ENCODE measurements at places on chromosomes 11 and 22.

- no peak for DNase-seq
These were observed 686 bp downstream of the LMF2 start for GRCh38 chr22:50506611-50507420.

DNA sequence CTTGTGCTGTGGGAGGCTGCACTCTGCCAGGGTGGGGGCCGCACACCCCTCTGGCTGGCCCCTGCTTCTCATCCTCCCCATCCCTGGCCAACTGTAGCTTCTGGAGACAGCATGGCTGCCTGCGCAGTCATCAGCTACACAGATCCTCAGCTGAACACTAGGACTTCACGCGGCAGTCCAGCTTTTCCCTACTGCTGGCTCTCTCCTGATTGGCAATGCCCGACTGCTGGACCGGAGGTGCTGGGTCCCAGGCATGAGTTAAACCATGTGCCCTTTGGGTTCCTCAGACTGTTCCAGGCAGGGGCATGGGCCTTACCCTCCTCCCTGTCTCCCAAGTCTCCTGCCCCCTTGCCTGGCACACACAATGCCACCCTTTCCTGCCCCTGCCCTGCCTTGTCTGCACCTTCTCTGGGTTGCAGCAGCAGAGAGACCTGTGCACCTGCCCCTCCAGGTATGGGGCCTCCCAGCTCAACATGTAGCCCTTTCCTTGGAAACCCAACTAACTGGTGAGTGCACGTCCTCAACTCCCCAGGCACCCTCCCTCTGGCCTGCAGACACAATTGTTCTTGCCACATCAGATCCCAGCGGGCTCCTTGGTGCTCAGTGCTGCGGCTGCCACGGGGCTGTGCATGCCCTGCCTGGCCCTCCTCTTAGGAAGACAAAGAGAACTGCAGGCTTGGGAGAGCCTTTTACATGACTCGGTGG is 1039.2 kb downstream of the TBC1D22A start:
- no peak for DNase-seq

DNA sequence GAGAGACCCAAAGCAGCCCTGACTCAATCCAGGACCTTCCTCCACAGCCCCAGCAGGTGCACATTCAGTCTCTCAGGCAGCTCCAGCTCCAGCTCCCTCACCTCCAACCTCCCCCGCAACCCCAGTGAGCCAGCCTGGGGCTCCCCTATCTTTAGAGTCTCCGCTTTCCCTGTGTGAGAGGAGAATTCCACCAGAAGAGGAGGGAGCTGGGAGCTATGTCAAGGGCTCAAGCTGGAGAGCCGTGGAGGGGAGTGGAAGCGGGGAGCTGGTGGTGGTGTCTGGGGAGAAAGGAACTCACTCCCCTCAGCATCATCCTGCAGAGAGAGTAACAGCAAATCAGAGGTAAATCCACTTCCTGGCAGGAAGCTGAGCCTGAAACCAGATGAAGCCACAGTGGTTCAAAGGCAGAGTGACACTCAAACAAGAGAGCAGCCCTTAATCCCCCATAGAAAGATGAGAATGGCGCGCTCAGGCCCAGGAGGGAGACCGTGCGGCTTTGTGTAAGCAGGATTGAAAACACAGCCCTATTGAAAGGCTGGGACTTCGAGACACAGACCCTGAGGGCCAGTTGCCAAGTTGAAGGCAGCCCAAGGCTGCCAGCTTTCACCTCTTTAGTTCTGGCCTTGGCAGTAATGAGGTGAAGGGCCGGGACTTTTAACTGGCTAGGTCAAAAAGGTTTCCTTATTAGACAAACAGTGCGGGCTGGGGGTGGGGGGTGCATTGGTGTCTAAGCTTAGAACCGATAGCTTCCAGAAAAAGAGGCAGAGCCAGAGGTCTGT is 21.4 kb upstream of the CDON start:
- DNase-seq, result no peak

DNA sequence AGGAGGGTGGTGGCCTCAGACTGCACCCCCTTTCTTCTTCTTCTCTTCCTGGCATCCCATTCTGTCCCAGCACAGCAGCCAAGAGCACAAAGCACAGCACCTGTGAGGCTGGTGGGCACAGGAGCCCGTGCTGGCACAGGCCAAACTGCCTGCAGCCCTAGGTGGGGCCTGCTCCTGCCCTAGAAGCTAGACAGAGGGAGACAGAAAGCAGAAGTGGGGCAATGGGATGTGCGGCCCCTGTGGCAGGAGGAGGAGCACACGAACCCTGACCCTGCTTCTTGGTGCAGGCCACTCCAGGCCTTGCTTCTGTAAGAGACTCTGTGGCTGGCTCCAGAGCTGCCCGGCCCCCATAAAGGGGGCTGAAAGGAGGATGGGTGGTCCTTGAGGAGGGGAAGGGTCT is 3.9 kb upstream of the PTS start:
- DNase-seq, result no peak

- no peak for DNase-seq
These were observed 3.9 kb upstream of the TRAF6 start for GRCh38 chr11:36513965-36514364.

- DNase-seq, result no peak
These were observed 8.2 kb downstream of the SIRT3 start for GRCh38 chr11:227824-228379.

DNA sequence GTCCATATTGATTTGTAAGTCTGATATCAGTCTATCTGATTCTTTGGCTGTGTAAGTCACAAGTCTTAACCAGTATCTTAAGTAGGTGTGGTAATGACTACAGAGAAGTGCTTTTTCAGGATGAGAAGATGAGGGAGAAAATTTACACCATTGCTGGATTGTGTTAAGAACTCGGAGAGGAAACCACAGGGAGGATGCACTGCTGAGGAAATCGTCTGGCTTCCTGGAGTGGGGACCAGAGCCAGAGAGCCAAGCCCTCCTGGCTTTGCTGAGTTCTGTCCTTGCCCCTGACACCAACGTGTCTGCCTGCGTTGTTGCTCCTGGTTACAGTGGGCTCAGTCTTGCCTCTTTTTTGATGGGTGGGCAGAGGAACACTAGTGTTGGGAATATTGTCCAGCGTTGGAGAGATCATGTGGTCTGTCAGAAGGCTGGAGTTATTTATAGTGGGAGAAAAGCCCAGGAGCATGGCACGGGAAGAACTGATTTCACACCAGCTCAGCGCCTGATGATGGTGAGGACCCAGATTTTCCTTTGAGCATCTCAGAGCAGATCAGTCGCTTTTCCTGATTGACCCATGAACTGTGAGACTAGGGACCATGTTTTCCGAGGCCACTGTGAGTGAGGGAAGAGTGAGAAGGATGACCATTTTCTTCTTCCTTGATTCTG is 29.6 kb downstream of the MARK2 start:
- DNase-seq, result no peak

- DNase-seq, result no peak
These were observed 44.0 kb downstream of the MPPED1 start for GRCh38 chr22:43455846-43456245.

- no peak for DNase-seq
These were observed 7.8 kb upstream of the P4HA3 start for GRCh38 chr11:74319139-74319816.

DNA sequence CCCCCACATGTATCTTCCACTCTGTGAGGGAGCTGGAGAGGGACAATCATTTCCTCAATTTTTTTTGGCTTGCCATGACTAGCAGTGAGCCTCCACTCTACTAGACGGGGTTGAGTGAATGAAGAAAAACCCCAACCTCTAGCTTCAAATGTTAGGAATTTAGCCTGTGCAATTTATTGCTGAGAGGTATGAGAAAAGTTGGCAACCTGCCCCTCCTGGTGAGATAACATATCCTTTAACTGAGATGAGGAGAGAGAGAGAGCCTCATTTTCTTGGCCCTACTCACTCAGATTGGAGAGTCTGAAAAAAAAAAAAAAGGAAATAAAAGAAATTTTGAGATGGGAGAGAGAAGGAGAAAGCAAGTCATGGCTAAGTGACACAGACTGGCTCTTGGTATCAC is 218.2 kb upstream of the CARD18 start:
- no peak for DNase-seq

DNA sequence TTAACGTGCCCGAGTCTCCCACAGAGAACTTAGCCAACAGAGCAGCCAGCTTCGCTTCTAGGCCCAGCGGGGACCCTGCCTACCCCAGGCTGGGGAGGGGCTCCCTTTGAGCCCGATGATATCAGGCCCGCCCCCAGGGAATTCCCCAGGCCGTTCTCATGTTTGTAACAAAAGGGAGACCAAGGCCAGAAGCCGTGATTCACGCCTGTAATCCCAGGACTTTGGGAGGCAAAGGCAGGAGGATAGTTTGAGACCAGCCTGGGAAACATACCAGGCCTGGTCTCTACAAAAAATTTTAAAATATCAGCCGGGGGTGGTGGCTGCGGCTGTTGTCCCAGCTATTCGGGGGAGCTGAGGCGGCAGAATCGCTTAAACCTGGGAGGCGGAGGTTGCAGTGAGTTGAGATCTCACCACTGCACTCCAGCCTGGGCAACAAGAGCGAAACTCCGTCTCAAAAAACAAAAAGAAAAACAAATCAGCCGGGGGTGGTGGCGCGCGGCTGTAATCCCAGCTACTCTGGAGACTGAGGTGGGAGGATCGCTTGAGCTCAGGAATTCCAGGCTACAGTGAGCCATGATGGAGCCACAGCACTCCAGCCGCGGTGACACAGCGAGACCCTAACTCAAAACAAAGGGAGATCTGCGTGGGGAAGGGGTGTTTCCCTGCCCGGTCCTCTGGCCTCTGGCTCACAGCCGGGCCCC is 1.7 kb downstream of the DRD4 start:
- no peak for DNase-seq
